ENCODE measurements at places on chromosomes 16 and 17.

GRCh38 chr17:63961355-63962212 lies 11.1 kb downstream of the SCN4A start:
- DNase-seq, result peak; percentile 38

GRCh38 chr17:39196808-39197291 lies 619 bp downstream of the CACNB1 start:
- peak; percentile 21 for DNase-seq

DNA sequence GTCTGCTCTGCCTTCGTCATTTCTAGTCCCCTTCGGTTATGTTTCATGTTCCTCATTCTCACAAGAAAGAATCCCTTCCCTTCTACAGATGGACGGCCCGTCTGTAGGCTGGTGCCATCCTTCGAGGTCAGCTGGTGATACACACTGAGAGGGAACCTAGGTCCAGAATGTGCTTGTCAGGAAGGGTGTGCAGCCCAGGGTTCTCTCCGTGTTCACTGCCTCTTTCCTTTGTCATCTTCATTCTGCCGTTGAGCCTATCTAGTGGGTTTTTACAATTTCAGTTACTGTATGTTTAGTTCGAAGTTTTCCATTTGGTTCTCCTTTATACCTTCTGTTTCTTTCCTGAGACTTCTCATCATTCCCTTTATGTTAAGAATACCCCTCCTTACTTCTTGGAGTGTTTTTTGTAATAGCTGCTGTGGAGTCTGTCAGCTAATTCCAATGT lies 18.9 kb downstream of the KIAA0513 start:
- no peak for DNase-seq

DNA sequence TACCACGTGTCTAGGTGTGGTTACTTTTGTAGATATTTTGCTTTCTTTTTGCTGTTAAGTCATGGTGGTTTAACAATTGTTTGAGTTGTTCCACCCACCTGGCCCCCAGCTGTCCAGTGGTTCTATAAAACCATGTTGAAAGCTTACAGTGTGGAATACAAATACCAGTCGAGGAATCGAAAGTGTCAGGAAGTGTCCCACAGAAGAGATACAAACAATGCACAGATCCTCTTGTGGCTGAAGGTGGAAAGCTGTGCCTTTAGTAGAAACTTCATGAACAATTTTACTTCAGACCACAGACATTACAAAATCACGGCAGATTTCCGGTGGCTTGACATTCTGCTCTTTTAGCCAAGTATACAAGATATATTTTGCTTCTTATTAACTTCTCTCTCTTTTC lies 782.4 kb upstream of the SOX9 start:
- no peak for DNase-seq

GRCh38 chr16:4517812-4518680 lies 20.5 kb downstream of the CDIP1 start:
- peak; percentile 17 for DNase-seq

DNA sequence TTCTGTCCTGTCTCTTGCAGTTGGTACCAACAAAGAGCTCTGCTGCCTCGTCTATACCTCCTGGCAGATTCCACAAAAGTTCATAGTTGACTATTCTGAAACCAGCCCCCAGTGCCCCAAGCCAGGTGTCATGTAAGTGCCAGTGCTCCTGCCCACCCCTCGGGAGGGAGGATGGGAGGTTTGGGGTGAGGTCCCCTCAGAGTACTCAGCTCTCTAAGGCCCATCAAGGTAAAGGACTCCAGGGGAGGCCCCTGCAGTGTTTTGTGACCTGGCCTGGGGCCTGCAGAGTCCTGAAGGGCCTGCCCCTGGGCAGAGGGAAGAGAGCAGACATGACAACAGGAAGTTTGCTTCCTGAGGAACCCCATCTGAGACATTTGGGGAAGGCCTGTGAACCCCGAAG lies 6.4 kb downstream of the CCL18 start:
- no peak for DNase-seq

Data from CD4-positive, alpha-beta T cell treated with Interleukin-6 for 4 hours (primary cell).